ENCODE measurements at places on chromosomes 1 and 21.

DNA sequence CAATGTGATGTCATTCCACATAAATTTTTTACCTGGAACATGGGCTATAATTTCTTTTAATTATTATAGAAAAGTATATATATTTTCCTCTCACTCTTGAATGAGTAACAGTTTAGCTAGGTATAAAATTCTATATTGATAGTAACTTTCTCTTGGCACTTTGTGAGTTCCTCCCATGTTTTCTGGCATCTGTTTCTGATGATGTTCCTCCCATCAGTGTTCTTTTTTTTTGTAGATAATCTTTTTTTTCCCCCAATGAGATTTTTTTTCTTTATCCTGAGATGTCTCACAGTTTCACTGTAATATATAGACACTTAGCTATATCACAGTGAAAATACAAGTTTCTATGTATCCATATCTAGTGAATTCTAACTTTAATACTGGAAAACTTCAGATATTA, 75.2 kb downstream of the IER5 start:
- DNase-seq = no peak

- no peak for DNase-seq
Measured at GRCh38 chr1:3902571-3903091, 2.6 kb upstream of the C1orf174 start.

DNA sequence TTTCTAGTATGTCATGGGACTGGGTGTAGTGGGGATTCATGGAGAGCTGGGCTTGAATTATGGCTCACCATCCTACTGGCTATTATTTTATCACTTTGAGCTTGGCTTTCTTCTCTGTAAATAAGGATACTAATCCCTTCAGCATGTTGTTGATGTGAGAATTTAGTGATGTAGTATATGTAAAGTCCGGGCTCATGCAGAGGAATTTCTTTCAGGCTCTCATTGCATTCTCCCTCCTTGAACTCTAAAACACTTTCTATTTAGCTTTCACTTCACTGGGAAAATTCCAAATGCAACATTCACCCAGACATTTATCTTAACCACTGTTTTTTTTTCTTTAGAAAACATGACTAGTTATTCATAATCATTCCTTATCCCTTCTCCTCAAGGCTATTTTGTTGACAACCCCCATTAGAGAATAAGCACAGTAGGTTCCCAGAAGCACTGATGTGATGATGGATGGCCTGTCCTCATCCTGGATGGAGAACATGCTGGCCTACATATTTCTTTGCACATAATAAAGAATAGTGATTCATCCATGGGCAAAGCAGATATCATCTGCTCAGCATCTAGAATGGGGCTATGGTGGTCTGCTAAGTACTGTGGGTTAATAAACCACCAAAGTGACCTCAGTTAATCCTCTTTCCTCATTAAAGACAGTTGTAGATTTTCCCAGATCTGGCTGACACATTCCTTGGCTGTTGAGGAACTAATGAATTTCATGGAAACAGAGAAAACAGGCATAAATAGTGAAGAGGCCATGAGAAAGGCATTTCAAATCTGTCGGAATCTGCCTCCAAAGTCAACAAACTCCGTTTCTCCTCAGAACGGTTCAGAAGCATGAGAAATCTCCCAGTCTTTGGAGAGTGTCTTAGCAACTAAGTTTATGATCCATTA, 68.0 kb upstream of the CYP2J2 start:
- DNase-seq = no peak

GRCh38 chr1:46757247-46757955, 38.5 kb upstream of the EFCAB14 start:
- no peak for DNase-seq

- no peak for DNase-seq
Measured at GRCh38 chr1:208256556-208256955, 12.4 kb upstream of the PLXNA2 start.

GRCh38 chr1:97123717-97124431, 402.3 kb downstream of the PTBP2 start:
- no peak for DNase-seq

- DNase-seq = no peak
Measured at GRCh38 chr1:217524787-217525520, 105.9 kb downstream of the GPATCH2 start.

DNA sequence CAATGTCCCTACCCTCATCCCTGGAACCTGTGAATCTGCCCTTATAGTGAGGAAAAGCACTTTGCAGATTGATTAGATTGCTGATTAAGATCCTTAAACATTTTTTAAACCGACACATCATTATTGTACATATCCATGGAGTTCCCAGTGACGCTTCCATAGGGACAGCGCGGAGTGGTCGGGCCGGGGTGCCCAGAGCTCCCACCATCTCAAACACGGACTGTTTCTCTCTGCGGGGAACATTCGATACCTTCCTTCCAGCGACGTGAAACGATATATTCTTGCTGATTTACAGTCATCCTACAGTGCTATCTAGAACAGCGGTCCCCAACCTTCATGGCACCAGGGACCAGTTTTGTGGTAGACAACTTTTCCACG, 4.0 kb downstream of the KRTAP10-12 start:
- no peak for DNase-seq

- DNase-seq = no peak
Measured at GRCh38 chr1:98084188-98084587, 163.4 kb upstream of the DPYD start.

DNA sequence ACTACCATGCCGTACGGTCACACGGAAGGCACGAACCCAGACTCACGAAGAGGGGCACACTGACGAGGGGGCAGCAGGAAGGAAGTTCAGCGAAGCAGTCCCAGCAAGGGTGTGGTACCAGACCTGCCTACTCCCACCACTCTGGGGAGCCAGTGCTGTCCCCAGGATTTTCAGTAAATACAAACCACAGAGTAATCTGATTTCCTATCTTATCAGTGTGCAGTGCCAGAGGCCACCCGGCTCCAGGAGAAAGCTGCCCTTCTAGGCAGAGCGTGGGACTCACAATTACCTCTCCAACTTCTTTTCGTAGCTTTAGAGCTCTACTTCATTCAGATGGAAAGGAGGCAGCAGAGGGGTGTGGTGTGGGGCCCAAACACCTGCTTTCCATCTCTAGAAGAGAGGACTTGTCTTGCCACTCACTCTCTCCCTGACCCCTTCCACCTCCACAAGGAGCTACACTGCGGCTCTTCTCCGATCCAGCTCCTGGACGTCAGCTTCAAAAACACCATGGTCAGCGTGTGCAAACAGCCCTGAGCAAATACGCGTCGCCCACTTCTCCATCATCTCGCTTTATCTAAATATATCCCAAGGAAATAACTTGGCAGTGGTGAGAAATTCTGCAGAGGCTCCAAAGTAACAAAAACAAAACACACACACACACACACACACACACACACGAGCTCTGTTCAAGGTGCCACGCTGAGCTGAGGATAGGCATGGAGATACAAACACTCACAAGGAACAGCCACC, 98.5 kb downstream of the MRPL37 start:
- no peak for DNase-seq

- DNase-seq = no peak
Measured at GRCh38 chr21:46562964-46563607, 41.8 kb downstream of the S100B start.

DNA sequence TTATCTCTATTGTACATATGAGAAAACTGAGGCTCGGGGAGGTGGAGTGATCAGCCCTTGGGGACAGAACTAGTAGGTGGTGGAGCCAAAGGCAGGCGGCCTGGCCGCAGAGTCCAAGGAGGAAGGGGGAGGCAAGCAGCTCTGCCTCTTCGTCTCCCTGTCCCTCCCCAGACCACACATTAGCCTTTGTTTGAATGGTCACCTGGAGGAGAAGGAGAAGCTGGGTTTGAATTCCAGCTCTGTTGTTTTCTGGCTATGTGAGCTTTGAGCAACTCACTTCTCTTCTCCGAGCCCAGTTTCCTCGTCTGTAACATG, 21.4 kb upstream of the LAPTM5 start:
- no peak for DNase-seq

DNA sequence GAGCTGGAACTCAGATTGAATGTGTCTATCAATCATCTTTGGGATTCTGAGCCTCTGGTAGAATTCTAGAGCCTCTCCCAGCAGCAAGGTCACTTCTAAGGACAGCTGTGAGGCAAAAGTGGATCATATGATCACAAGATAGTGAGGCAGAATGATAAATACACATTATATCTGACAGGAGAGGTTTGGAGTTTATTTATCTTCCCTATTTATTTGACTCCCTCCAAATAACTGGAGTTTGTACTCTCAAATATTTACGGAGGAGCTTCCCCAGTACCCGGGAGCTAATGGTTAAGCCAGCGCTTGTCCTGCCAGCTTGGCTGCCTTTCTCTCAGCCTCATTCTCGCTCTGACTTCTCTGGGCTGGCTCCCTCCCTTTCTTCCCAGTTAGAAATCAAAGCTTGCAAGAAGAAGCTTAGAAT, 2.3 kb downstream of the HMGCS2 start:
- peak; percentile 45 for DNase-seq

DNA sequence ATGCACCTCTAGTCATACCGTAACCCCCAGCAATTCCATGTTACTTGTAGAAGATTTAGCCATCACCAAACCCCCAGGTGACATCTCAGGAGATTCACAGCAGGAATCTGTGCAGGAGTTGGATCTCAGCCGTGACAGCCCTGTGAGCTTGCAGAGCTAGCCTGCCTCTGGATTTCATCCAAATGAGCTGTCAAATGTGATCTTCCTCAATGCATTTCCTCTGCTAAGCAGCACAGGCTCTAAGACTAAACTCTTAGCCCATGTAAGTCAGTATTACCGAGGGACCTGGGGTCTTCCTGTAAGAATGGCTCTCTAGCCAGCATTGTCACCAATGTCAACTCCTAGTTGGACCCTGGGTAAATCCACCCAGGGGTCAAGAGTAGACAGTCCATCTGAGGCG, 41.7 kb downstream of the UMODL1 start:
- DNase-seq = no peak

GRCh38 chr21:25573409-25574206, 33.7 kb downstream of the MRPL39 start:
- no peak for DNase-seq

GRCh38 chr1:83998498-83999315, at the start of gene TTLL7:
TSS of gene TTLL7 (minus strand) at chr1:83999132. CDS start at chr1:83952211, 46,921 bp downstream.
- DNase-seq = peak; percentile 91

- no peak for DNase-seq
Measured at GRCh38 chr21:43352568-43353281, 74.2 kb downstream of the SIK1 start.

- DNase-seq = no peak
Measured at GRCh38 chr1:233227930-233228465, 67.5 kb downstream of the PCNX2 start.

- no peak for DNase-seq
Measured at GRCh38 chr1:44151332-44151731, 9.9 kb upstream of the KLF18 start.

DNA sequence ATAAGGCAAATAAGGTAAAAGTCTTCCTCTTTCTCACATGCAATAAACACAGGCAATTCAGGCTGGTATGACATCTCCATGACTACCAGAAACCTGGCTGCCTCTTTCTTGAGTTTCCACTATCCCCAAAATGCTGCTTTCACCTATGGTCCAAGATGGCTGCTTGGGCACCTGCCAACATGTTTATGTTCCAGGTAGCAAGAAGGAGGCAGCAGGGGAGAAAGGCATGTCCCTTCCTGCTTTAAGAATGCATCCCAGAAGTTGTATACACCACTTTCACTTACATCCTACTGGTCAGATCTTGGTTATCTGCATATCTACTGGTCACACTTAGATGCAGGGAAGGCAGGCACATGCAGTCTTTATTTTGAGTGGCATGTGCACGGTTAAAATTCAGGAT, 19.4 kb upstream of the ACOT11 start:
- DNase-seq = no peak

DNA sequence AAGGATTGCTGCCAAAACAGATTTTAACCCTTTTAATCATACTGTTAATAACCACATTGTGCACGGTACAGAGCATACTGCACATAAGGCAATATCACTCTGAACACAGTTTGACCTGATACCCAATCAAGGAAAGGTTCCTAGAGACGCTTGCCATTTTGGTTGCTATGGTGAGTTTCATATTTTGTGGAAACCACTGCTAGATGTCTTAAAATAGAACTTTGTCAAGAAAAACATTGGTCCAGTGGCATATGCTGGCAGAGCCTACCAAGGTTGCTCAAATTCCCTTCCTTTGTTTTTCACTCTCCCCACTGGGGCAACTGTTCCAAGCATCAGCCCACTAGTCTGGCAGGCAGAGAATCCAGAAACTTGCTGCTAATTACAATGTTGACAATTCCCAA, 114.8 kb upstream of the DPYD start:
- no peak for DNase-seq

DNA sequence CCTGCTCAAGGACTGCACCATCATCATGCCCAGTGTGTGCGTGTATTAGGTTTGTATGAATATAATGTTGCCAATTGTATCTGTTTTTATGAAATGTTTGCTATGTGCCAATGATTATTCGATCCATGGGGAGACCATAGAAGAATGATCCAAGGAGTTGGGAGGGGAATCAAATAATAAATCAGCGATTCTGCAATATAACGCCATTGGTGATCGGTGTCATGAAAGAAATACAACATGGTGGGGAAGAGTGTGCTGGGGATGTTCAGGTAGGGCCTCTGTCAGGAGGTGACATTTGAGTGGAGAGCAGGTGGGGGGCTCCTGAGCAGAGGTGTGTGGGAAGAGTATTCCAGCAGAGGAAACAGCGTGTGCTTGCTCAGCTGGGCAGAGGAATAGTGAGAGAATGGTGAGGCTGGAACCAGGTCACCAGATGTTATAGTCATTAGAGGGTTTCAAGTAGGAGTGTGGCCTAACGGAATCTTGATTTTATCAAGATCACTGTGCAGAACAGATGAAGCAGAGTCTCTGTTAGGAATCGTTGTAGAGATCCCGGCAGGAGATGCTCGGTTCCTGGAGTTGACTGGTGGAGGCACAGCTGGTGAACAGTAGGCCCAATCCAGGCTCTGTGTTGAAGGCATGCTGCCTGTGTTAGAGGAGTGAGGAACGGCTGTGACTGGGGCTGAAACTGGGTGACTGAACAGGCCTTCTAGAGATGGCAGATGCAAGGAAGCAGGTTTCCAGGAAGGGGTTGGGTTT, 2.9 kb upstream of the ZNF496 start:
- no peak for DNase-seq

Measured in midbrain (tissue), 1 donor.